ENCODE measurements at places on chromosomes 2 and 18. TPM values are rescaled to one million over a fixed set of nuclear protein-coding genes. Genes with fewer than 3 reads are reported as not detected.
A peak's percentile ranks its signal among the peaks of the same experiment; 100 is the strongest.

DNA sequence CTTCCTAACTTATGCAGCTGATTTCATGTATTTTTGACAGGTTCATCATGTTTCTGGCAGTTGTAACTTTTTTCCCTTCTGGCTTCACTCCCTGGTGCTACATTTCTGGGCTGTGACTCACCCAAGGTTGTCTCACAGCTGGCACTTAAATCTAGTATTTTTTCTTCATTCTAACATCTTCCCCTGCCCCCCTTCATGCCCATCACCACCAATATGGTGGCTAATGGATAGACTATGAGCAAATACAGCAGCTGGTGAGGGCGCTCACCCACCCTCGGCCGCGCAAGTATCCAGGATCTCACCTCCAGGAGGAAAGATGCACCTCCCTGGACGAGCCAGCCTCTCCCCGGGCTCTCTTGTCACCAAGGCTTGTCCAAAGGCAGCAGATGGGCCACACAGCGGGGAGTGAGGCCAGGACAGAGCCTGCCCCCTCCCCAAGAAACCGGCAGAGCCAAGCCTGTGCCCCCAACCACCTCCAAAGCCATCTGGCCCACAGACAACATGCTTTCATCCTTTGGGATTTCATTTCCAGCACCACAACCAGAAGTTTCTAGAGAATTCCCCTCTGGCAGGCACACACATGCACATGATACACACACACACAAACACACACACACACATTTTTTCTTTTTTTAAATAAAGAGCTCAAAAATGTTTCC lies 39.1 kb downstream of the ATOH8 start:
- H3K4me1 ChIP-seq, result peaks cover 25% of the 10 kb centered on the region
- peak overlapping the region; percentile 63 for H3K27ac ChIP-seq
- no peak overlapping the region for H3K4me3 ChIP-seq
- DNase-seq, result peak; percentile 92

DNA sequence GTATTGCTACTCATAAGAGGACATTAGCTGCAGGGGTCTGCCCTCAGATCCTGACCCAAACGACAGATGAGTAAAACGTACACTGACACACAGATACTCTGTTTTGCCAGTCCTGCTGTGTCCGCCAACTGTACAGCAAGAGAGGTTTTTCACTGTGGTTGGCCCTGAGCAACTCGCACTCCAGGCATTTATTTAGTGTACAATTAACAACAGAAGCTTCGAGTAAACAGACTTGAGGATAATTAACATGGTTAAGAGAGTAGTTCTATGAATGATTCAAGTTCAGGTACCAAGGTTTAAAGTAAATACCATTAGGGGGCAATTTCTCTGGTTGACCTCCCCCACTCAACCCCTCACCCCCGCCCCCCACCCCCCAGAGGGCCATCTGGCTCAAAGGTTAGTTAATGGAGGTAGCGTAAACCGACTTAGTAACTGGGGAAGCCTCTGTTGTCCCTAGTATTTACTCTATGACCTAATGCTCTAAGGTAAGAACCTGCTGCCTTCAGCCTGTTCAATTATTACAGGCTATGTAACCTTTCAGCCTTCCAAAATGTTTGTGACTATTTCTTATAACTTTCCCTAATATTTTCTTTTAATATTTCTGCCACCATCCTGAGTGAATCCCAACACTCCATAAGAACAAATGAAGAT lies 103.9 kb upstream of the XIRP2 start:
- DNase-seq, result no peak
- no peak overlapping the region for H3K4me3 ChIP-seq
- H3K4me1 ChIP-seq, result no peaks in the 10 kb centered on the region
- no peak overlapping the region for H3K27ac ChIP-seq
- H3K27me3 ChIP-seq, result no peaks in the 10 kb centered on the region

DNA sequence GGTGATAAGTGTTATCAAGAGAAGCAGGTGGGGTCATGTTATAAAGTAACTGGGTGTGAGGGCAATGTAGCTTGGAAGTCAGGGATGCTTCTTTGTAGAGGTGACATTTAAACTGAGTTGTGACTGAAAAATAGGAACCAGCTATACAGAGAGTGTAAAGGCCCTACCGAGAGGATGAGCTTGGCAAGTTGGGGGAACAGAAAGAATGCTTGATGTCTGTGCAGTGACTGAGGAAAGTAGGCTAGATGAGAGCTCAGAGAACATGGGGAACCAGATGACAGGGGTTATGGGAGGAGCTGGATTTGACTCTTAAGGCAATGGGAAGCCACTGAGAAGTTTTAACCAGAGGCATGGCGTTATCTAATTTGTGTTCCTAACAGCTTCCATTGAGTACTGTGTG lies 115.3 kb downstream of the DOCK10 start:
- no peak for DNase-seq
- H3K27me3 ChIP-seq, result no peaks in the 10 kb centered on the region
- H3K4me3 ChIP-seq, result no peak overlapping the region
- H3K36me3 ChIP-seq, result peaks cover 3% of the 10 kb centered on the region
- H3K27ac ChIP-seq, result peak overlapping the region; percentile 61
- peaks cover 19% of the 10 kb centered on the region for H3K4me1 ChIP-seq

- no peak overlapping the region for H3K4me3 ChIP-seq
- no peak for DNase-seq
These were observed 59.4 kb upstream of the EPB41L3 start for GRCh38 chr18:5603153-5603552.

GRCh38 chr18:24869285-24869684 lies 408.8 kb downstream of the HRH4 start:
- H3K4me3 ChIP-seq, result no peak overlapping the region
- no peaks in the 10 kb centered on the region for H3K27me3 ChIP-seq
- H3K36me3 ChIP-seq, result no peaks in the 10 kb centered on the region
- no peak for DNase-seq
- H3K4me1 ChIP-seq, result no peaks in the 10 kb centered on the region

- H3K4me1 ChIP-seq, result no peaks in the 10 kb centered on the region
- peak; percentile 67 for DNase-seq
- no peaks in the 10 kb centered on the region for H3K27me3 ChIP-seq
- no peak overlapping the region for H3K27ac ChIP-seq
- no peaks in the 10 kb centered on the region for H3K36me3 ChIP-seq
- H3K4me3 ChIP-seq, result no peak overlapping the region
These were observed 531.9 kb downstream of the XIRP2 start for GRCh38 chr2:167420211-167420610.

GRCh38 chr2:174024524-174025270 lies 59.5 kb upstream of the SP3 start:
- no peak overlapping the region for H3K4me3 ChIP-seq
- peak overlapping the region; percentile 66 for H3K27ac ChIP-seq
- DNase-seq, result peak; percentile 93

DNA sequence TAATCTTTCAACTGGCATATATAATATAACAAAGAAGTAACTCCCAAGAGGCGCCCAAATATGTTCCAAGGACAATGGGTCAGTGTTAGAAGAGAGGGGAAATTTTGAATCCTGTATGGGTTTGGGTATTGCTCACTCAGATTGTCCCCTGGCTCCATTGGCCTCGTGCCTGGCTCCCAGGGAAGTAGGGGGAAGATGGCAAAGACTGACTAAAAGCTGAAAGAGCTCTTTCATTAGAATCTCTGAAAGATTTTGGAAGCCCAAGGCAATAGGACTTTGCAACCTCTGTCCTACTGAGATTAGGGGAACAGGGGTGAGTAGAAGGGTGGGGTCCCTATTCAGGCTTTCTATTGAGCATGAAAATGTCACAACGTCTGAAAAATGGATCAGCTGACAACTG lies 1272.8 kb upstream of the ZEB2 start:
- no peaks in the 10 kb centered on the region for H3K4me1 ChIP-seq
- H3K27ac ChIP-seq, result no peak overlapping the region
- H3K36me3 ChIP-seq, result no peaks in the 10 kb centered on the region

GRCh38 chr2:193276988-193277387 lies 1082.3 kb upstream of the TMEFF2 start:
- no peak for DNase-seq
- H3K27me3 ChIP-seq, result no peaks in the 10 kb centered on the region
- no peaks in the 10 kb centered on the region for H3K4me1 ChIP-seq
- H3K27ac ChIP-seq, result no peak overlapping the region
- H3K4me3 ChIP-seq, result no peak overlapping the region
- no peaks in the 10 kb centered on the region for H3K36me3 ChIP-seq

DNA sequence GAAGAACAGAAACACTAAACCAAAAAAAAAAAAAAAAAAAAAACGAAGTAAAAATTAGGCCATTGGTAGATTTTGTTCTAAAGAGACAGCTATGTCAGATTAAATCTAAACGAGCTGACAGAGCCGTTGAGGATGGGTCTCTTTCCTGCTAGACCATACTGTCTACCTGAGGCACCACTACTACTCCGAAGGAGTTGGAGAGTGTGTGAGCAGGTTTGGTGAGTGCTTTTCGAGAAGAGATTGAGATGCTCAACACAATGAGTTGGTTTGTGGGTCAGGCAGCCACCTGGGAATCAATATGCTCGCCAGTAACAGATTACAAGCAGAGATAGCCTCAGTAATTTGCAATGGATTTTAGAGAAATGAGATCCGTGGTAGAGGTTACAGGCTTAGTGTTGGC lies 281.5 kb upstream of the EPAS1 start:
- H3K36me3 ChIP-seq, result no peaks in the 10 kb centered on the region
- no peak overlapping the region for H3K27ac ChIP-seq
- H3K4me3 ChIP-seq, result no peak overlapping the region
- H3K4me1 ChIP-seq, result peaks cover 13% of the 10 kb centered on the region
- no peak for DNase-seq

DNA sequence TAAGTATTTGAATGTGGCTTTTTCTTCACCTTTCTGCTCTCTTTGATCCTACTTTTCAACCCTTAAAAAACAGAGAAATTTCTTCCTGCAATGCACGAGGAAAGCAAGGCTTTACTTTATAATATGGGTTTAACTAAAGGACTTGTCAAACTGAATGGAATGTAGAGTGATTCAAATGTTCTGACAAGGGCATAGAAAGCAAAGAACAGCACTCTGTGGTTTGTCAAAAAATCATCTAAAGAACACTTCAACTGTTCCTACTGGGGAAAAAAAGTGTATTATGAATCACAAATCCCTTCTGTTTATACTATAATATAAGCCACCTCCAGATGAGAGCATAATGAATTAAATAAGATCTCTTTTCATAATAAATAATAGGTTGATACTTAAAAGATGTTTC lies 45.0 kb upstream of the RIT2 start:
- H3K36me3 ChIP-seq, result no peaks in the 10 kb centered on the region
- H3K27me3 ChIP-seq, result no peaks in the 10 kb centered on the region
- no peak overlapping the region for H3K4me3 ChIP-seq
- no peaks in the 10 kb centered on the region for H3K4me1 ChIP-seq
- no peak overlapping the region for H3K27ac ChIP-seq

DNA sequence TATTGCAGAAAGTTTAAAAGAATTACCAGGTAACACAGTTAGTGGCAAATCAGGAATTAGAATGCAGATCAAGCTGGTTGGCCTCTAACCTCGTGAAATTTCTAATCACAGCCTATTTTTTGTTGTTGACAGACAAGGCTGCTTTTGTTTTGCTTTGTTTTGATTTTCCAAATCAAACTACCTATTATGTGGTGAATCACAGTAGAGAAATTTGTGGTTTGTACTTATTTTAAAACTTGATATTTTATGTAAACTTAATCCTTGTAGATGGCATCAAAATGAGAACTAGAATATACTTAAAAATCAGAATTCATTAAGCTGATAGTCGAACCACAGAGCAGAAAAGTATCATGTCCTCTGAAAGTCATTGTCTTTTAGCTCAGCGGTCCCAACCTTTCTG lies 258.1 kb downstream of the CTNNA2 start:
- no peak overlapping the region for H3K4me3 ChIP-seq
- no peaks in the 10 kb centered on the region for H3K4me1 ChIP-seq
- no peak for DNase-seq
- H3K27ac ChIP-seq, result no peak overlapping the region
- H3K36me3 ChIP-seq, result no peaks in the 10 kb centered on the region

DNA sequence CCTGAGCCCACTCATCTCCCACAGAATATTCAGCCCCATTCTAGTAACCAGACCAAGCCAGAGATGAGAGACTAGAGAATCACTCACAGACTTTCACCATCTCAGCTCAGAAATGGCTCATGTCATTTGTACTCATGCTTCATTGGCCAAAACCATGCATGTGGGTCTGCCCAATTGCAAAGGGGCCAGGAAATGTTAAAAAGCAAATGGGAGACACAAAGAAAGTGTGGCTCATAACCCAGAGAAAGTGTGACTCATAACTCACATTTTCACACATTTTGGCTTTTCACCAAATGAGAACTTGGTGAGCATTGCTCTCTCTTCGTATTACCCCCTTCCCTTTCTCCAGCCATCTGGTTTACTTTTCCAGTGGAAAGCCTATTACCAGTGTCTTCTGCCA lies 66.2 kb downstream of the MDH1 start:
- H3K36me3 ChIP-seq, result no peaks in the 10 kb centered on the region
- no peak overlapping the region for H3K4me3 ChIP-seq
- H3K27ac ChIP-seq, result no peak overlapping the region
- no peaks in the 10 kb centered on the region for H3K27me3 ChIP-seq

GRCh38 chr18:67359873-67360838 lies 156.4 kb downstream of the DSEL start:
- no peaks in the 10 kb centered on the region for H3K4me1 ChIP-seq
- H3K27me3 ChIP-seq, result no peaks in the 10 kb centered on the region

GRCh38 chr2:68279691-68280090 lies 27.4 kb upstream of the PPP3R1 start:
- H3K4me1 ChIP-seq, result peaks cover 1% of the 10 kb centered on the region
- no peaks in the 10 kb centered on the region for H3K27me3 ChIP-seq
- no peaks in the 10 kb centered on the region for H3K36me3 ChIP-seq
- DNase-seq, result no peak
- H3K4me3 ChIP-seq, result no peak overlapping the region

GRCh38 chr2:11340717-11341116 lies 3.7 kb downstream of the ROCK2 start:
- H3K36me3 ChIP-seq, result no peaks in the 10 kb centered on the region
- H3K27ac ChIP-seq, result no peak overlapping the region
- DNase-seq, result no peak
- peak overlapping the region; percentile 72 for H3K4me3 ChIP-seq
- H3K27me3 ChIP-seq, result no peaks in the 10 kb centered on the region

- no peaks in the 10 kb centered on the region for H3K36me3 ChIP-seq
- no peak overlapping the region for H3K27ac ChIP-seq
- H3K4me1 ChIP-seq, result no peaks in the 10 kb centered on the region
- DNase-seq, result no peak
- peaks cover 32% of the 10 kb centered on the region for H3K27me3 ChIP-seq
These were observed 55.2 kb upstream of the SEMA4C start for GRCh38 chr2:96924775-96925747.

GRCh38 chr2:174124181-174124580 lies 124.2 kb downstream of the OLA1 start:
- H3K27ac ChIP-seq, result no peak overlapping the region
- H3K4me1 ChIP-seq, result peaks cover 5% of the 10 kb centered on the region
- no peak for DNase-seq
- no peaks in the 10 kb centered on the region for H3K36me3 ChIP-seq

GRCh38 chr2:159150280-159150746 lies 136.2 kb downstream of the WDSUB1 start:
- no peak overlapping the region for H3K4me3 ChIP-seq
- H3K27ac ChIP-seq, result no peak overlapping the region
- H3K36me3 ChIP-seq, result no peaks in the 10 kb centered on the region
- H3K4me1 ChIP-seq, result peaks cover 2% of the 10 kb centered on the region
- no peaks in the 10 kb centered on the region for H3K27me3 ChIP-seq
- no peak for DNase-seq

- no peaks in the 10 kb centered on the region for H3K36me3 ChIP-seq
- no peaks in the 10 kb centered on the region for H3K27me3 ChIP-seq
- H3K4me3 ChIP-seq, result no peak overlapping the region
- DNase-seq, result no peak
These were observed 874.9 kb downstream of the RNF144A start for GRCh38 chr2:7792031-7792651.

Gene FAM117B
- 2.8 TPM for total RNA-seq

Gene EGR4
- total RNA-seq, result under 0.01 TPM

Gene C2orf80
- total RNA-seq, result not detected

Gene IL36G
- not detected for total RNA-seq

Gene MYO1B
- 151 TPM for total RNA-seq

Gene TTN
- 0.33 TPM for total RNA-seq

Gene CDH19
- total RNA-seq, result not detected

Gene ALPI
- not detected for total RNA-seq

Gene NEB
- total RNA-seq, result 0.26 TPM

Gene C2orf74
- 21.5 TPM for total RNA-seq

Gene UGT1A9
- not detected for total RNA-seq

Data from fibroblast of lung (primary cell).